Colonic mucosa (tissue), 4 donors: ENCODE measurements at places on chromosomes 4 and X. TPM values are rescaled to one million over a fixed set of nuclear protein-coding genes. Genes with fewer than 3 reads are reported as not detected.

Gene GLRB
- total RNA-seq, result 0.42 TPM

GRCh38 chr4:6728320-6729029 is 12.5 kb downstream of the BLOC1S4 start:
- DNase-seq, result no peak
- H3K4me3 ChIP-seq, result no peak overlapping the region

GRCh38 chrX:85992811-85993229 is 54.5 kb downstream of the CHM start:
- DNase-seq, result no peak
- H3K36me3 ChIP-seq, result no peaks in the 10 kb centered on the region
- no peaks in the 10 kb centered on the region for H3K27me3 ChIP-seq
- H3K4me3 ChIP-seq, result no peak overlapping the region
- no peaks in the 10 kb centered on the region for H3K4me1 ChIP-seq

GRCh38 chr4:181083757-181084361 is 1159.3 kb upstream of the TENM3 start:
- H3K4me1 ChIP-seq, result no peaks in the 10 kb centered on the region
- no peak overlapping the region for H3K27ac ChIP-seq
- H3K4me3 ChIP-seq, result no peak overlapping the region

- no peak for DNase-seq
- H3K27ac ChIP-seq, result no peak overlapping the region
- no peaks in the 10 kb centered on the region for H3K27me3 ChIP-seq
- no peak overlapping the region for H3K4me3 ChIP-seq
- no peaks in the 10 kb centered on the region for H3K4me1 ChIP-seq
- no peaks in the 10 kb centered on the region for H3K36me3 ChIP-seq
Measured at GRCh38 chr4:126264839-126265238, 950.1 kb downstream of the FAT4 start.

DNA sequence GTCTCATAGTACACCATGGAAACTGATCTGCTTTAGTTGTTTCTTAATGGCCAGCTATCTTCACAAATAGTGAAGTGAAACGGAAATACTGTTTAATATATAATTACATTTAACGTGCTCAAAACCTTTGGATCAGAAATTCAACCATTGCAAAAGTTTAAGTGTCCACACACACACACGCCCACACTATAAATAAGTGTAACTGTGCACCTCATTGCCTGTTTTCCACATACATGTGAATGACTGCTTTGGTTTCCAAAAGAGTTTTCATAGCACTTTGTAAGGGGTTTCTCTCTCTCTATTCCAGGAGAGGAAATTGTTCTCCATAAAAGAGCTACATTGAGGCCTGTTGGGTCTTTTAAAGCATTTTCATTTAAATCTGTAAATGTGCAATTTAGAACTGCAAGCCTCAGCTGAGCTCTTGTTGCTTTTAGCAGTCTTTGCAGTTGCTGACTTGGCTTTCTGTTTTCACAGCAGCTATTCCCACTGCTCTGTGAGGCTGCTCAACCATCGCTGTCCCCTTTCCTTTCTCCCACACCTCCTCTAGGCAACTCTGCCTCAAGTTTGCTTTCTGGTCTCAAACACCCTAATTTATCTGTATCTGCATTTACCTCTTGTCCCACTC is 94.5 kb downstream of the RAPGEF2 start:
- no peak overlapping the region for H3K4me3 ChIP-seq
- no peaks in the 10 kb centered on the region for H3K36me3 ChIP-seq
- no peak overlapping the region for H3K27ac ChIP-seq
- no peaks in the 10 kb centered on the region for H3K4me1 ChIP-seq
